CD4-positive, alpha-beta memory T cell (primary cell): ENCODE measurements at places on chromosomes 2 and 18.

GRCh38 chr2:222582928-222583327, 73.0 kb downstream of the FARSB start:
- no peak for DNase-seq

DNA sequence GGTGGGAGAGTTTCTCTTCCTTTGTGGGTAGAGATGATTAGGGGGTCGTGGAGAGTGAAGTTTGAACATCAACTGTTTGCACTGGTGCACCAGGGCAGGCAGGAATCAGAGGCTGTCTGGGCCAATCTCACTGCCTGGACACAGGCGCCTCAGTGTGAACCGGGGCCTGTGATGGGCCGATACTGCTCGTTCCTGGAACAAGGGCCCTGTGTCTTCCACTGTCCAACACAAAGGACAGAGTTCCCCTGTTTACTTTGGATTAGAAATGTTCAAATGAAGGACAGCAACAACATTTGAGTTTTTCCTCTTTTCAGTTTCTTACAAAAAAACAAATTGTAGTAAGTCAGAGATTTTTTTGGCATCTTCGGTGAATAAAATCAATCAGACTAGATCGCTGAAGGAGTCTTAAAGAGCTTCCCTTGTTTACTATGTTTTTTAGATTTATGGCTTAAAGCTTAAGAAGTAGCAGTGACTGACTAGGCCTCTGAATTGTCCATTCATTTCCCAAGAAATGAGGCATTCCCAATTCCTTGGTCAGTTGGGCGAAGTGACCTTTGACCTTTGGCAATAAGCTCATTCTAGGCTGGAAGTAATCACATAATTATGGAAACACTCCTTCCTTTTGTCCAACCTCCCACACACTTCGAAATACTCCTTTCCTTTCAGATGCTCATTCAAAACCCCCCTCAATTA, 11.6 kb upstream of the TGFA start:
- no peak for DNase-seq

DNA sequence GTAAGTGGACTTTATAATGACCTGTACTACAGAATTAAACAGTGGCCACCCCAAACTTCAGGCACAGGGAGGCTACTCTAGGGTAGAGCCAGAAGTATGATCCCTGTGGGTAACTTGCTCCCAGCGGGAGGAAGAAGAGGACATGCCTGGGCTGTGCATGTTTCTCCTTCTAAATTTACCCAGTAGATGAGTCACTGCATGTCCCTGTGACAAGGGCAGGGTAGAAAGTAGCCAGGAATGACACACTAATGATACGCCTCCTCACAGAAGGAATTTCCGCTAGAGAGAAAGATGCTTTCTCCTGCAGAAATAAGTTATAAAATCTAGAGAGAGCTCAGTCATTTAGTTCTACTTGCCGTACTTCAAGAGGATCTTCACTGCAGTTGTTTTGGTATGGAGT, 7.5 kb downstream of the ACYP2 start:
- DNase-seq = no peak

GRCh38 chr2:182359990-182360662, 66.7 kb downstream of the PDE1A start:
- DNase-seq = no peak

GRCh38 chr18:13451661-13452387, 233.3 kb downstream of the LDLRAD4 start:
- DNase-seq = no peak

GRCh38 chr2:68083346-68083745, 20.5 kb upstream of the C1D start:
- no peak for DNase-seq

DNA sequence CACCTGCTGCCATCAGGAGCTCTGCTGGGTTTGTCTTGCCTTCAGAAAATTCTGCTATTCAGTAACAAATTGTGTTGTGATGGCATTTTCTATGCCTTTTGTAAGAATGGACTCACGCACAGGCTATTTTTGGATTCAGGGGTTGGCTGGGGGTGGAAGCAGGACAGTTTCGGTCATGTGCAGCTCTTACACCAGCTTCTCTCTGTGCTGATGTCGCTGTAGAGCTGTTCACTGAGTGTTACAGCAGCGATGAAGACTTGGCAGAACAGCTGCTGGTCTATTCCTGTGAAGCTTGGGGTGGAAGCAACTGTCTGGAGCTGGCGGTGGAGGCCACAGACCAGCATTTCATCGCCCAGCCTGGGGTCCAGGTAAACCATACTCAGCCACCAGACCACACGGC, 49.2 kb downstream of the TRPM8 start:
- no peak for DNase-seq

- DNase-seq = no peak
Measured at GRCh38 chr18:57909620-57910019, 106.5 kb upstream of the ATP8B1 start.

DNA sequence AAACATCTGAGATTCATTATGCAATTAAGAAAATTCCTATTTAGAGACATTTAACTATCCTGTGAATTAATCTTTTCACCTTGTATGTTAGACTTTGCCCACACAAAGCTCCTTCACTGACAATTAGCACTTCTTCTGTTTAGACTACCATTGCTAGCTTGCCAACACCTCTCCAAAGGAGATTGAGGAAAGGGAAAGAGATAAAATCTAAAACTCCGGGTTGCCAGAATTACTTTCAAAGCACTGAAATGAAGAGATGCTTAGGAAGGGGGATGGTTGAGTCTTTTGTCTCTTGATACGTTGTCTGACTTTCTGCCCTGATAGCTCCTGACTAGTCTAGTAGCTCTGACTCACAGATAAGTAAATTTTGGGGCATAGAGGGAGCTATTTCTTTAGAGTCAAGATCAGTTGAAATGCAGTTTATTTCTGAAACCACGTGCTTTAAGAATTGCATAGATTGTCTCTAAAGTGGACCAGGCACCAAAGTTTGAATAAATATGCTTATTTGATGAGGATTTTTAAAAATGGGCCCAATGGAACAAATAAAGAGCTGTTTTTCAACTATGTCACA, 74.1 kb upstream of the DSEL start:
- no peak for DNase-seq

GRCh38 chr2:98487806-98488189, 43.1 kb downstream of the INPP4A start:
- DNase-seq = peak; percentile 55

DNA sequence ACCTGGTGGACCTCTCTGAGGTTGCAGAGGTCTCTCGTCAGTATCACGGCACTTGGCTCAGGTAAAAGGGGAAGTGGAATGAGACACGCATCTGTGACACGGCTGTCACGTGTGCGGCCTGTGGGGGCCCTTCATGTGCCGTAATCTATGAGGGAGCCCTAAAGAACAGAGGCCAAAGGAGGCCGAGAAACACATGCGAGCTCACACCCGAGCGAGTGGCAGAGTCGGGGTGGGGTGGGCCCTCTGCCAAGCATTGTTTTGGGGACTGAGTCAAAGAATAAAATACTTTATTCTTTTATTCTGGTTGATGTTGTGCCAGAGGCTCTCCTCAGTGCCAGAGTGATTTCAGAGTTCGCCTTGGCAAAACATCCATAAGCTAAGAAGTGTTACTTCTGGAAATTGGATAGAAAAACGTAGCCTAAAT, 43.3 kb downstream of the PLB1 start:
- no peak for DNase-seq

- peak; percentile 57 for DNase-seq
Measured at GRCh38 chr2:239322416-239323086, 78.3 kb downstream of the HDAC4 start.

- no peak for DNase-seq
Measured at GRCh38 chr18:51076503-51076902, 46.5 kb downstream of the SMAD4 start.

DNA sequence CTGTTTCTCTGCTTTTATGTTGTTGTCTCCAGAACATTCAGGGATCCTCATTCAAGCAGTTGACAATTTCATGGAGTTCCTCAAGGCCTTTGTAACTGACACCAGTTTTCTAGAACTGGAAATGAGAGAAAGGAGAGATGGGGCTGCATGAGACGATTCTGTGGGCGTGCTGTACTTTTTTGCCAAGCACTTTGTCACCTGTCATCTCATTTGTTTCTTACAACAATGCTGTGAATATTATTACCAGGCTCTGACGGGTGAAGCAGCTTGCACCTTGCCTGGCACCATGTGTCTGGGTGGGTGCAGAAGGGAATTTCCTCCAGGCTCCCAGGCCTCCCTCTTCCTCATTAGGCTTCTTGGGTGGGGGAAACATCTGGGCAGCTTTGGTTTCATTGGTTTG, 22.2 kb upstream of the ATOH8 start:
- no peak for DNase-seq

GRCh38 chr2:58896638-58897037, 655.5 kb upstream of the FANCL start:
- DNase-seq = no peak

GRCh38 chr2:205712508-205712907, 30.2 kb downstream of the NRP2 start:
- DNase-seq = no peak

GRCh38 chr2:72932045-72932740, 14.9 kb downstream of the EMX1 start:
- no peak for DNase-seq
